ENCODE measurements at places on chromosomes 6 and 20. TPM values are rescaled to one million over a fixed set of nuclear protein-coding genes. Genes with fewer than 3 reads are reported as not detected.
A peak's percentile ranks its signal among the peaks of the same experiment; 100 is the strongest.

DNA sequence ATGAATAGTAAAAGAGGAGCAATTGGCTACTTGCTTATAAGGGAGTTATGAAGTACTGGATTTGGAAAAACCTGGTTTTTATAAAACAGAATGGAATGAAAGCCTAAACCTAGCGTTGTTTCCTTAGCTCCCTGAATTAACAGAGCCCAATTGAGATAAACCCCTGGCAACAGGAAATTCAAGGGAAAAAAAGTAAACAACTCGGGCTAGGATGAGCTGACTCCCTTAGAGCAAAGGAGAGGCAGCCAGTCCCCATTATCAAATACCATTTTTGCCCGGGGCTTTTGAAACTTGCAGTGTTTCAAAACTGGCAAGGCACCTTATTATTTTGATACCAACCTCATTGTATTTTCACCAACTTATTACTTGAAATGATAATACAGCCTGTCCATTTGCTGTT, 587.5 kb downstream of the CD109 start:
- DNase-seq = no peak

CARMIL1 gene
- polyA plus RNA-seq = 11.1 TPM

GRCh38 chr6:69673298-69673697, 123.5 kb downstream of the LMBRD1 start:
- no peak for DNase-seq

ADGRF4 gene
- 1.2 TPM for polyA plus RNA-seq

GRCh38 chr6:55174211-55175026, at the start of gene HCRTR2:
Gene HCRTR2, plus strand, starts transcription at chr6:55174515. Its CDS starts 73 bp downstream, at chr6:55174588.
- DNase-seq = no peak

RUNX2 gene
- polyA plus RNA-seq = 2.6 TPM

DNA sequence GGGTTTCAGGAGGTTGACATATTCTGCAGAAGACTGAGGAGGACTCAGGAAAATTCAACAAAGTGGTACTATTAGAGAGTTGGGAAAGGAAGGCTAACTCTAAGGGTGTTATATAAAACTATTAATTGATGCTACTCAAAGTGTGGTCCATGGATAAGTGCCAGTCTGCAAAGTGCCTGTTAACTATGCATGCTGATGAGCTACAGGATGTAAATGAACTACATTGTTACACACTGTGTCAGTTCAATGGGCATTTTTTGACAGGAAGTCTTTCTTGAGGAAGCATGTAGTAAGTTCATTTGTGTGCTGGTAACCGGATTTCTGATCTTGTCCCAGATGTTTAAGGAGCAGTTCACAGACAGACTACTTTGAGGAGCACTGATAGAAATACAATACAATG, 75.6 kb downstream of the KLHL32 start:
- DNase-seq = no peak

MYO6 gene
- polyA plus RNA-seq = 12.4 TPM

RIPPLY2 gene
- 2.5 TPM for polyA plus RNA-seq

DNA sequence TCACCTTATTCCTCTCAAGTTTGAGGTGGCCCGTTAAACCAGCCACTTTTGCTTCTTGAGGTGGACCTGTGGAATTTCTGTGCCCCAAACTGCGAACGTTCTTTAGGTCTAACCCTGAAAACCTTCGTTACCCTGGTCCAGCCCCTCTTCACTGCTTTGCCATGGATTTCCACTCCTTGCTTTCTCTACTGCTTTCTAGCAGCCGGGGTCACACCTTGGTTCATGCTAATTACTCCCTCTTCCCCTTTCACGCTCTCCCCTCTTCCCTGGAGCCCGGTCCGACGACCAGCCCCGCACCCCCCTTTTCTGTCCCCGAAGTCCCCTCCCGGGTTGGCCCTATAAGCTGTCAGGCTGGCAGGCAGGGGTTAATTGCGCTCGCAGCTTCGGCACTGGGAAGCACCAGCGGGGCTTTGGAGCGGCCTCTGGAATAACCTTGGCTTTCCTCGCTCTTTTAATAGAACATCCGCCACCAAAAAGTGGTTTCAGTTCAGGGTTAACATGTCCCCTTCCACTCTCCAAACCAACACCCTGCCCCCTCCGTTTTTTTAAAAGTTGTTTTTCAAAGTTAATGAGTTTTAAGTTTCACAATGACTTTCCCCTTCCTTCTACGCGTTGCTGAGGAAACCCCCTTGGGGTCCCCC, 1.4 kb upstream of the HIVEP1 start:
- DNase-seq = peak; percentile 69

DNA sequence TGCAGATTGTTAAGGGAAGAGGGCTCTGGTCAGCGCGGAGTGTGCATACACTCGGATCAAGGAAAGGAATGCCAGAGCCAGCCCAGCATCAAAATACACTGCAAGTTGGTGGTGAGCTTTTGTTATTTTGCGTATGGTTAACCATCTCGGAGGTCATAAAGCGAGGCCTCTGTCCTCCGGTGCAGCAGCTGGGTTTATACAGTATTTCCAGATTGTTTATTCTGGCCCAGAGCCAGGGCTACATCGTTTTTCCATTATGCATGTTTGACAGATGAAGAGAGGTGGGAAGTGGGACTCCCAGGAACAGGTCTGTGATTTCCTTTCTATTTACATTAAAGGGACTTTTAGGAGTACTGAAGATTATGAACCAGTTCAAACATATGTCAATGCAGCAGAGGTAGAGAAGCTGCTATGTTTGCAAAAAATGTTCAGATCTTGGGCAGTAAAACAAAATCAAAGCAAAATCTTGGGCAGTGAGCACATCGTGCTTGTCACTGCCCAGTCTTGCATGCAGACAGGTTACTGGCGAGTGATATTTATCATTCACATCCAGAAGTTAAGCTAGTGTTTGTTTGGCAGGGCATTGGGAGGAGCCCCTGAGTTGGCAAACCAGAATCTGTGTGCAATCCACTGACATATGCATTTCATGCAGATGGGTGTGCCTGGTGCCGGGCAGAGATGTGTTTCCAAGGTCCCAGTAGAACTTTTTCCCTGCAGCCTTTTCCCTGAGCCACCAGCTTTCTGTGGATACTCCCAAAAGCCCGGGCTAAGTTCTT, 256.3 kb upstream of the TAB2 start:
- no peak for DNase-seq

DNA sequence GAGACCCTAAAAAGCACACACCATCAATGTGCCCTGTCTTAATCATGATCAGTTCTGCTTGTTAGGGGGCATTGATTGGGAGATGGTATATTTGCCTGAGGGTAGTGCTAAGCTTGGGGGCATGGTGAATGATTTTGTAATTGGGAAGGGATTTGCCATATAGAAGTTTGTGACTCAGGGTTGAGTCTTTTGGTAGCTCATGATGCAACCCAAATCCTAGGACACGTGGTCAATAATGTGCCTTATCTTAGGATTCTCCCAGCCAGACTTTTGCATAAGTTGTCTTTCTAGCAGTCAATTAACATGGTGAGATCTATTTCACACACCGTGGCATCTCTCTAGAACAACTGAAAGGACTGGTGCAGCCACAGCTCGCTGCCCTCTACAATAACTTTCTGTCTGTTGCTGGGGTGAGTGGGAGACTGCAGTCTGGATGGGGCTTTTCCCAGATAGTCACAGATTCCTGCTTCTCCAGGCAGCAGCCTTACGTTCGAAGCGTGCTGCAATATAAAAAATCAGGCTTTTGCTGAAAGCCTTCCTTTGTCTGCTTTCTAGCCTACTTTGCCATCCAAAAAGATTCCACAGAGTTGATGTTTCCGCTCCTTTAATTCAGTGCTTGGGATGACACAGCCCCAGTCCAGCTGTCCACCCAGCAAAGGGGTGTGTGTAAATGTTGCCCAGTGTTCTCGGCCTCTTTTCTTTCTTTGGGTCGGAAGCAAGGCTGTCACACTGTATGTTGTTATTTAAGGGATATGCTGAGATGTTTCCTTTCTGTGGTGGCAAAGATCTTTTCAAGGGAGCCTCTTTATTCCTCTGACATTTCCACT, 58.9 kb downstream of the ID4 start:
- DNase-seq = no peak

NTSR1 gene
- polyA plus RNA-seq = 0.34 TPM

FGD2 gene
- polyA plus RNA-seq = 10.5 TPM

- no peak for DNase-seq
These were observed 50.4 kb upstream of the APCDD1L start for GRCh38 chr20:58565461-58566175.

ELOVL2 gene
- 4.1 TPM for polyA plus RNA-seq

DEFB132 gene
- 0.04 TPM for polyA plus RNA-seq

GRCh38 chr20:51346686-51347485, 195.6 kb downstream of the NFATC2 start:
- no peak for DNase-seq

VSTM2L gene
- 1.6 TPM for polyA plus RNA-seq

DNA sequence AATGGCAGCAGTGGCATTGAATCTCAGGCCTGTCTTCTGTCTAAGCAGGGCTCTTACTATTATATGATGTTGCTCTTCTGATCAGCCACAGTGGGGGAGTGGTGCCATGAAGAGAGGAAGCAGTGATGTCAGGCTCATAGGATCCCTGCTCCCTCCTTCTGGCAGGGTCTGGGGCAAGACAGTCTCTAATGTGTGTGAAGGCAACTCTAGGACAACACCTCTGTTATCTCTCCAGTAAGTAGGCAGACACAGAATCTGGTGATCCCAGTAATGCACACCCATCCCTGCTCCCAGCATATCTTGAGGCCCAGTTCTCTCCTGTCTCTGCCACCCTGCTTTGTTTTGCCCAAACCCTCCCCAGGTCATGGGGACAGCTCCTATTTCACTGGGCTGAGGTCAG, 8.8 kb downstream of the C20orf202 start:
- no peak for DNase-seq

DNA sequence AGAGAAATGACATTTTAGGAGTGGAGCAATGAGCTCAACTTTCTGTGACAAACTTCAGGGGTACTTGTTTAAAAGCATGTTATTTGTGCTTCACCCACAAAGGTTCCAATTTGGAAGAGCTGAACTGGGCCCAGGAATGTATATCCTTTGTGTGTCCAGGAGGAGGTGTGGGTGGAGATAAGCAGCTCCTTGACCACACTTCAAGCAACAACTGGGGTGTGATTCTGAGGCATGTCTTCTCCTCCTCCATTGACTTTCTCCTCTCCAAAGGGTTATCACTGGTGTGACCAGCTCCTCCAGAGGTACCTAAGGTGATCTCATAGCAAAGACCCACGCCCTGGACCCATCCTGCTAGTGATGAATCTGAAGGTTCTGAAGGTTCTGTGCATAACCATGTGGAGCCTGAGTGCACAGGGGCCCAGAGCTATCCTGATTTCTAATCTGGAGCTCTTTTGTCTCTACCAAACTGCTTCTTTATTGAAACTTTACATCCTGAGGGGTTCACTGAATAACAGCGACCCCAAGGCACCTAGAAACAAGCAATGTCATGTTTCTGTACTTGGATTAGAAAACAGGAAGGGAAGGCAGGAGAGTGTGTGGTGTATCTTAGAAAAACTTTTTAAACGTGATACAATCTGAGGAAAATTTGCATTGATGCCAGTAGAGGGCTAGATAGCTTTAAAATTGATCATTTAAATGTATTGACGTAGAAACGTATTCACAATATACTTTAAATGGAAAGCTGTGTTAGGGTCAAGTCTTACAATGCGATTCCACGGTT, 60.9 kb upstream of the CD93 start:
- no peak for DNase-seq

- no peak for DNase-seq
These were observed 1.7 kb downstream of the THBS2 start for GRCh38 chr6:169251822-169252504.

DNA sequence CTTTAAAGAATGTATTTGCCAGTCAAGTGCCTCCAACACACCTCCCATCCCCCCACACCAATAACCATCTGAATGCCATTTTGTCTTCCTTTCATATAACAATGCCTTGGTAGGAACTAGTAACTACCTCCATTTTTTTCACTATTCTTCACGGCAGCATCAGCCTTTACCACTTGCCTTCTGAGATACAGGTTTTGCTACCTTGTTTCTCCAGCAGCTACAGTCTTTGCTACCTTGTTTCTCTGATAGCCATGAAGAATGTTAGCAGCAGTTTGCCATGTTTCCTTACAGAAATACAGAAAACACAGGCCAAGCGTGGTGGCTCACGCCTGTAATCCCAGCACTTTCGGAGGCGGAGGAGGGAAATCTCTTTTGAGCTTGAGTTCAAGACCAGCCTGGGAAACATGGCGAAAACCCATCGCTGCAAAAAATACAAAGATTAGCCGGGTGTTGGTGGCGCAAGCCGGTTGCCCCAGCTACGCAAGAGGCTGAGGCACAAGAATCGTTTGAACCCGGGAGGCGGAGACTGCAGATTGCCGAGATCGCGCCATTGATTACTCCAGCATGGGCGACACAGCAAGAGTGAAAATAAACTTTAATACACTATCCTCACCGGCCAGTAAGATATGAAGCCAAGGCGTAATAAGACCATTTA, 100.9 kb downstream of the HFE start:
- no peak for DNase-seq

SYNJ2 gene
- polyA plus RNA-seq = 10.7 TPM

SLC17A1 gene
- not detected for polyA plus RNA-seq

GRCh38 chr6:117605169-117605826, 3.0 kb upstream of the GOPC start:
- DNase-seq = peak; percentile 36

- peak; percentile 74 for DNase-seq
These were observed 50.9 kb upstream of the EZR start for GRCh38 chr6:158869826-158870648.

- DNase-seq = peak; percentile 36
These were observed 117.2 kb upstream of the BACH2 start for GRCh38 chr6:90413867-90414266.

DNA sequence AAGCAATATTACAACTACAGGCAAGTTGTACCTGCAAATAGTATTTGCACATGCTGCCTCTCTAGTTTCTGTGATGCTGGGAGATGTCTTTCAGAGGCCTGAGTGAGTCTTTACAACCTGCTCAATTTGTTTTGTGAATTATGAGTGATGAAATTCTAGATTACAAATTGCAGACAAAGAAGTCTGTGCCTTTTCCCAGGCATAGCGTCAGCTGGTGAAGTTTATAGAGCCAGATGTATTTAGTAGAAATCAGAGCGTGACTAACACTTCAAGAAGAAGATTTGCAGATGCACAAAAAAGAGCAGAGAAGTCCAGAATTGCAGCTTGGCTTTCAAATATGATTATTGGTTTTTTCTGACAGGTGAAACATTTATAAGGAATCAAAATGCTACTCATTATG, 289.9 kb downstream of the PLCB1 start:
- no peak for DNase-seq

- DNase-seq = no peak
These were observed 64.2 kb downstream of the SGK1 start for GRCh38 chr6:134253681-134254080.

- DNase-seq = no peak
These were observed 44.1 kb upstream of the GRM4 start for GRCh38 chr6:34189806-34190503.
